EH (cell line): ENCODE measurements at places on chromosomes 1 and 21.

GRCh38 chr1:16397120-16397519 lies 30.1 kb downstream of the SZRD1 start:
- no peak for DNase-seq

DNA sequence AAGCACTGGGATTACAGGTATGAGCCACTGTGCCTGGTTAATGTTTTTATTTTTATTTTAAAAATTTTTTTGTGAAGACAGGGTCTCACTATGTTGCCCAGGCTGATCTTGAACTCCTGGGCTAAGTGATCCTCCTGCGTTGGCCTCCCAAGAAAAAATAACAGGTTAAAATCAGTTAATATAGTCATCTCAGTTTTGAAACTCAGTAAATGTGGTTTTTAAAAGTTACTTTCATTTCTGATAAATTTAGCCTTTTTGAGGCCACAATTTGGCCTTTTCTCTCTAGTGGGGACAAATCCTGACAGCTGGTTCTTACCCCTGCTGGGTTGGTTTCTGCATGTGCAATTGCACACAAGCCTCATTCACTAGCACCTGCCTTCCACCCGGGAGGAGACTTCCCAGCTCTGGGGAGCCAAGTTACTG lies 13.3 kb downstream of the PMF1 start:
- DNase-seq, result no peak

GRCh38 chr1:207243442-207244408 lies 77.8 kb upstream of the CD55 start:
- DNase-seq, result no peak

- DNase-seq, result no peak
Observed at GRCh38 chr1:106266786-106267185, 789.7 kb upstream of the PRMT6 start.

- DNase-seq, result no peak
Observed at GRCh38 chr1:224289396-224289795, 40.6 kb downstream of the NVL start.

GRCh38 chr21:44398499-44398898 lies 45.1 kb downstream of the TRPM2 start:
- no peak for DNase-seq

DNA sequence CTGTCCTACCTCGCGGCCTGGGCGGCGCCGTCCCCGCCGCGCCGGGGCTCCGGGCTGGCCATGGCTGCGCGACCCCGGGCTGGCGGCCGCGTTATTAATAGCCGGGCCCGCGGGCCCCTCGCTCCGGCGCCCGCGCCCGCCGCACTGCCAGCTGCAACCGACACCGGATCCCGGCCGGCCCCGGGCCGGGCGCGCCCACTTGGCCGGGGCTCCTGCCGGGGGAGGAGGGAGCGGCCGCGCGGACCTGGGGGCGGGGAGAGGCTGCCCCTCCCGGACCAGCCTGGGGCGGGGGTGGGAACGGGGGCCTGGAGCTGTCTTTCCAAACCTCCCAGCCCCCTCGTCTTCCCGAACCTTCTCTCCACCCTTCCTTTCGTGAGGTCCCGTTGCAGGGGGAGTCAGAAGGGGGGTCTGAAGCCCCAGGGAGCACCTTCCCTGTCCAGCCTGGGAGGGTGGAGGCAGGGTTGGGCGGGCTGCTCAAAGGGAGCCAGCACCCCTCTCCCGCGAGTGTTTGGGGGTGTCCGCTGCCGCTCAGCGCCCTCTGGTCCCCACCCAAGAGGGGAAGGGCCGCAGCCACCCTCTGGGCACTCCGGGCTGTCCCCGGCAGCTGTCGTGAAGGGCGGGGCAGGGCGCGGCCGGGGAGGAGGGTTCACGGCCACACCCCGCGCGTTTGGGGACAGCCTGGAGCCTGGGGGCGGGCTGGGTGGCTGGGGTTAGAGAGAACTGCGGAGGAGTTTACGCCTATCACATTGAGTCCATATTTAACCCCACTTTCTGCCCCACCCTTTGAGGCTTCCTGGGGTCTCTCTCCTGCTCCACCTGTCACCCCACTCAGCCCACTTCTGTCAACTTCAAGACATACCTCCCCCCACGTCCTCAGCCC lies at the start of gene SYNC:
TSS of gene SYNC (minus strand) at position 172 of the 880 bp plus-strand sequence. CDS start at position 62, 110 bp downstream.
- peak; percentile 90 for DNase-seq

DNA sequence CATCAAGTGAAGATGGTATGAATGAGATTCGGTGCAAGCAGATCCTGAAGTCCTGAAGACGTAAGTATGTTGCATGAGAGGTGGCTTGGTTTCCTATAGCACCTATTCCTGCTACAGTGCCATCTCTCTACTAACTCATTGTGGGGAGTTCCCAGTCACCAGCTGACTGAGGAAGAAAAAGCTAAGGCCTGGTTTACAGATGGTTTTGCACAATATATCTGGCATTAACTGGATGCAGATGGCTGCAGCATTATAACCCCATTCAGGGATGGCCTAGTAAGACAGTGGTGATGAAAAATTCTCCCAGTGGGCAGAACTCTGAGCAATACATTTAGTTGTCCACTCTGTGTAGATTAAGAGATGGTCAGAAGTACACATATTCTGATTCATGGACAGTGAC lies 36.7 kb downstream of the RTCA start:
- no peak for DNase-seq

GRCh38 chr1:204453141-204453772 lies 41.3 kb downstream of the PIK3C2B start:
- DNase-seq, result no peak

DNA sequence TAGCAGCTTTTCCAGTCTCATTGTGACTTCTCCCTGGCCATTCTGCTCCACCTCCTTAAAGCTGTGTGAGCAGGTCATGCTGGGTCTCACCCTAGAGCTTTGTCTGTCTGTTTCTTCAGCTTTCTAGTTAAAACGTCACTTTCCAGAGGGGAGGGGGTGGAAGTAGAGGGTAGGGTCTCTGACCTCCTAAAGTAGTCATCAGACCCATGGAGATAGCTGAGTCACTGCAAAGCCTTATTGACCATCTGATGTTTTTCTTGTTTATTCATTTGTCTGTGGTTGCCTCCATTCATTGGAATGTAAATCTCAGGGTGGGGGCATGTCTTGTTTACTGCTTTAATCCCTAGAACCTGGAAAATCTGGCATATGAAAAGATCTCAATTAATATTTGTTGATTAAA lies 52.7 kb downstream of the ELF3 start:
- DNase-seq, result peak; percentile 19

DNA sequence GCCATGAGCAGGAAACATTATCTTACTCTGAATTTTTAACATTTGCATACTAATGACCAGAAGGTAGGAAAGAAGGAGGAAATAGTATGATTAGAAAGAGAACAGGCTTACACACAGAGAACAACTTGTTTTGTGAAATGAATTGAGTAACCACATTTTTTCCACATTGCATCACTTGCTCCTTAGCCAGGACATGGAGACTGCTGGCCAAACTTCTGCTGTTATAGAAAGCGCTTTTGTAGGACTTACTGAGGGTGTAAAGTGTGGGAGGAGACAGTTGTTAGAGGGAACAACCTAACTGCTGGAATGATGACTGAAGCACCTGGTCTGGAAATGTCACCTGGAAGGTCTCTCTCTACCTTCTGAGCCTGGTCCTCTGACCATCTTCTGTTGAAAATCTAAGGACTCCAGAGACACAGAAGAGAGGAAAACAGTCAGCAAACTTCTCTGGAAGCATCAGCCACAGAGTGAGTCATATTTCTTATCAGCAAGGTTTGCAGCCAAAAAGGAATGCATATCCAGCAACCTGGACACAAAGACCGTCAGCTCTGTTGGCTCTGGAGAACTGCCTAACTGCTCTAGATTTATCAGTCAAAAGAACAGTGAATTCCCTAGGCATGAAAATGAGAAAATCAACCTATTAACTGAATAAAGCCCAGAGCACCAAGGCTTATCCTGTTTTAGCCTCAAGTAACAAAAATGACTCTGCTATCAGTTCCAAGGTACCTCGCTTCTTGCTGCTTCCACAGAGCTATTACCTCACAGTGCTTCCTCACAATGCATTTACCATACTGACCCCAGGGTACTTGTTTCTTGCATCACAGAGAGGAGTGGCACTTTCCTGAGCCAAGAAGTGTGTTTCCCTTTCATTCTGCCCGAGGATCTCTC lies 88.0 kb upstream of the SLFNL1 start:
- peak; percentile 91 for DNase-seq

DNA sequence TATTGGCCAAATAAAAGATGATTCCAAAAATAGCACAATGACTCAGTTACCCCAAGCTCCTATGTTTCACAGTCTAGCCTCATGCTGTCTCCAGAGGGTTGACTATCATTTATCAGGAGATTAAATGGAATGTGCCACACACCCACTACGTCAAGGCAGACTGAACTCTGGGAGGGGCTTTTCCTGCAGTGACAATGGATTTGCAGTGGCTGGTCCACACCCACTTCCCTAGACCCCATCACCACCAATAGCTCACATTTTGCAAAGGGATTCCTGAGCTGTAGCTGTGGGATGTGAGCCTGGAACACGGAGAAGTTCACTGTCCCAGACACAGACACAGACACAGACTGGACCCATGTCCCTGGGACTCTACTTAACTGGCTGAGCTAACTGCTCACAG lies 77.1 kb downstream of the HLCS start:
- no peak for DNase-seq

GRCh38 chr1:66227966-66228365 lies 306.0 kb upstream of the SGIP1 start:
- DNase-seq, result no peak

DNA sequence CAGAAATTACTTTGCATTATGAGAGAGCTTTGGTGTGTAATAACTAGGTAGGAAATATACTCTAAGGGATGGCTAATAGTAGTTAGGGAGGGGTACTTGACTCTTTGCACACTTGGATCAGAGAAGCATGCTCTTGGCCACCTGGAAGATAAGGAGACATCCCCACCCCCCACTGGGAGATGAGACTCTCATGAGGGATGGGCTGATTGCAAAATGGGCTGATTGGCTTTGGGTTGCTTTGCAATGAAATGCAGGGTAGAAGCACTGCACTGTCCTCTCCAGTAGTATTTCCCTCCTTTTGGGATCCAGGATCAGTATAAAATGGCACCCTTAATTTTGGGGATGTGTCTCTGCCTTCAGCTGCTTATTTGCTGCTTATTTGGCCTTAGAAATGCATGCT lies 71.2 kb upstream of the EPS8L3 start:
- DNase-seq, result no peak

DNA sequence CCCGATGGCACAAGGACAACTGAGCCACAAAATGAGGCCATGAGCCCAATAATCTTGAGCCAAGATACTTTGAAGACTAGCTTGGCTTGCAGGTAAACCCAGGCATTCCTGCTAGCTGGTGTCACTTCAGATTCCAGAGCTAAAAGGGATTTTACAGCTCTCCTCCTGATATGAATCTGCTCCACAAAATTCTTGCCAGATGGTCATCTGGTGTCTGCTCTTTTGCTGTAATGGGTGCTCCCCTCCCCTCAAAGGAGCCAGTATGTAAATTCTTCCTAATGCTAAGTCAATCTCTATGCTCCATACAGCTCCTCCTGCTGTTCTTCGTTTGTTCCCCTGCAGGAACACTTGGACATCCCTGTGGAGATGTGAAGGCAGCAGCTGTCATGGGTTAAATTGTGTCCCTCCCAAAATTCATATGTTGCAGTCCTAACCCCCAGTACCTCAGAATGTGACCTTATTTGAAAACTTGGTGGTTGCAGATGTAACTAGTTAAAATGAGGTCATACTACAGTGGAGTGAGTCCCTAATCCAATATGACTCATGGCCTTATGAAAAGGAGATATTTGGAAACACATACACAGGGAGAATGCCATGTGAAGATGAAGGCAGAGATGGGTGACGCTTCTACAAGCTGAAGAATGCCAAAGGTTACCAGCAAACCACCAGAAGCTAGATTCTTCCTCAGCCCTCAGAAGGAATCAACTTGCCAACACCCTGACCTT lies 180.6 kb upstream of the PALMD start:
- peak; percentile 96 for DNase-seq

GRCh38 chr21:14572204-14572780 lies 26.2 kb upstream of the SAMSN1 start:
- no peak for DNase-seq

DNA sequence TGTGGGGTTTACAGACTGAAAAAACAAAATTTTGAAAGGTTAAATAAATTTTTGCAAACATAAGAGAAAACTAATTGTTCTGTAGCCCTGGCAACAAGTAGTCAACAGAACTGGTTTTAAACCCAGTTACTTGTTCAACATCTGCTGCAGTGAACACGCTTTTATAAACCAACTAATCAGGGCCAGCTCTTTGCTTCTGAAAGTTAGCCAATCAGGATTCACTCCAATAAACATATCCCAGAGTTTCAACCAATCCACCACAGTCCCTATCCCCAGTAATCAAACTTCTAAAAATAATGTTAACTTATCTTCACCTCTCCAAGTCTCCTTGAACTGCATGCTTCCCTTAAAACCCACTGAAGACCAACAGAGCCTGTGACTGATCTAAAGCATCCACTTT lies 306.6 kb downstream of the CTH start:
- no peak for DNase-seq

GRCh38 chr1:203536980-203537455 lies 43.1 kb downstream of the OPTC start:
- peak; percentile 73 for DNase-seq

DNA sequence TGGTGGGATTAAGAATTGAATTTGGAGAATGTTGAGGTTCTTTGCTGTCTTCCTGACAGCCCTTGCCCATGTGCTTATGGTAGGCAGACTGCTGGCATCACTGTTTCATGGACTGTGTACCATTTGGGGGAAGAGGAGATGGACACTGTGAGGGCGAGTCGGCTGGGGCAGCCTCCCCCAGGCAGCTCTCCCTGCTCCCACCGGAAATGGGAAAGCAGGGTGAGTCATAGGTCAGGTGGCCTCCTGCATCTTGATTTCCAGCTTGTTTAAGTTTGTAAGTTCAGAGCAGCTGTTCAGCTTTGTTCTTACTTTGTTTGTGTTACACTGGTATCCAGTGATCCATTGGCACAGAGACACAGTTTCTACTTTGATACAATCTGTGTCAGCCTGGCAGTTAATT lies 87.2 kb upstream of the CNIH3 start:
- DNase-seq, result peak; percentile 70

GRCh38 chr1:93704052-93704451 lies 22.4 kb upstream of the BCAR3 start:
- no peak for DNase-seq

GRCh38 chr1:193366764-193367507 lies 180.5 kb upstream of the B3GALT2 start:
- DNase-seq, result no peak

DNA sequence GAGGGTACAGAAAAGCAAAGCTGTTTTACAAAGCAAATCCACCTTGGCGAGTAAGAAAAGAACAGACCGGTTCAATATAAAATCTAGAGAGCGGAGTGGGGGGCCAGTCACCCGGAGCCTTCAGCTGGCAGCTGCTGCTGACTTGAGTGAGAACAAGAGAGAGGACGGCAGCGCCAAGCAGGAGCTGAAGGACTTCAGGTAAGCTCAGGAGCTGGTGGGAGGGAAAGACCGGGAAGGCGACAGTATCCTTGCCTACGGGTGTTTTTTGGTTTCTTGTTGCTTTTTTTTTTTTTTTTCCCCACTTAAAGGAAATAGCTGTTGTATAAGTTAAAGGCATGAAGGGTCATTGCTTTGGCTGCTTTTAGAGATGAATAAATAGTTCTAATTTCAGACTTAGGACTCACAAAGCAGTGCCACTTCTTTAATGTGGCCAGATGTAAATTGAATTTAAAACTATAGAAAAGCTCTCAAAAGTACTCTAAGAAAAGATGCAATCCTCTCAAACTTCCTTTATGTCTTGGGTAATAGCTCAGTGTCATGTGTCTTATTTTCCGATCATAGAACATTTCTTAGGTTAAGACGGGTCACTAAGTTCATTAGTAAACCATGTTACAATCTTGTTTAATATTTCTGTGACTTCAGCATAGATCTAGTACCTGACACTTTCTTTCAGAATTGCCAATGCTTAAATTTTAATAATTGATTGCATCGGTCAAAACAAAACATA lies 82.8 kb downstream of the PRDM2 start:
- no peak for DNase-seq
